ENCODE measurements at places on chromosomes 11 and 22.
A peak's percentile ranks its signal among the peaks of the same experiment; 100 is the strongest.

GRCh38 chr22:22818861-22819855 is 68.5 kb upstream of the IGLL5 start:
- DNase-seq: no peak

GRCh38 chr11:119592642-119593041 is 136.4 kb downstream of the NECTIN1 start:
- no peak for DNase-seq

- no peak for DNase-seq
Measured at GRCh38 chr11:31757260-31757835, 53.8 kb downstream of the PAX6 start.

DNA sequence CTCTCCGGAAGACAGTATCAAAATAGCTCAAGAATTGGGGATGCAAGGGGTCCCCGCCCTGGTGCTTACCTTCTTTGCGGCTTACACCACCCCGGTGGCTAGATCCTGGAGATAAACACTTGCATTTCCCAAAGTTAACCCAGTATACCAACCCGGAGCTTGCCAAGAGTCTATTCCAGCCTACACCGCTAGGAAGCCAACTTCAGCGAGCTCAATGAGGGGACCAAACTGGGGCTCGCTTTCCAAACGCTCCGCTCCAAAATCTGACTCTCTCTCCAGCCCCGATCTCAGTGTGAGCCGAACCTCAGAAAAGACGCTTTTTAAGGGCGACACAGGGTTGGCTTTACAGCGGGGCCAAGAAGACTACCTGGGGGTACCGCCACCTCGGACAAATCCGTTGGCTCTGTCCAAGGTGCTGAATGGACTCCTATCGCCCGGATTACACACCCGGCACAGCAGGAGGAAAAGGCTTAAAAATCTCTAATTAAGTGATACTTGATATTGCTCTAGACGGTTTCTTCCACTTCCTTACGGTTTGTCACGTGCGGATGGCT is 20.1 kb upstream of the BDNF start:
- DNase-seq: no peak

GRCh38 chr11:2076441-2076840 is 62.7 kb downstream of the IGF2 start:
- DNase-seq: no peak

DNA sequence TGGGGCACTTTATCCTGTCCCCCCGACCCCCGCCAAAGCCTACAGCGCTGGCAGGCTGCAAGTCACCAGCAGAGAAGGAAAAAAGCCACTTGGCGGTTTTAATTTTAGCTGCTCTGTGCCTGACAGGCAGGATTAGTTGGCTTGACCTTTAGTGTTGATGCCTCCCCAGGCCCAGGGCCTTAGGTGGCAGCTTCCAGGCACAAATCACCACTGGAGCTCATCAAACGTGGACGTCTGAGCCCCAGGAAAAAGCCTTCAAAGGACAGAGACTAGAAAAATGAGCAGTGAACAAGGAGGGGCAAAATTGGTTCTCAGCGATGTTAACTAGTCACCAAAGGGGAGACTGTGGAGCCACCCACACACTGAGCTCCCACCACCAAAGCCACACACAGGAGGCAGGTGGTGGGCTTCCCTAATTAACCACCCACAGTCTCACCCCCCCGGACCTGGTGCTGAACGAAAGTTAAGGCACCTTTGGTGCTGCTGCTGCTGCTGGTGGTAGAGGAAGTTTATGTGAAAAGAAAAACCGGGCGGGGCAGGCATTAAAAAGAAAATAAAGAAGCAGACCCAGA is 4.4 kb upstream of the PYGM start:
- no peak for DNase-seq

- peak; percentile 91 for DNase-seq
Measured at GRCh38 chr22:38177926-38178604, 3.6 kb downstream of the PLA2G6 start.

- no peak for DNase-seq
Measured at GRCh38 chr11:19992998-19993397, 167.3 kb downstream of the DBX1 start.

DNA sequence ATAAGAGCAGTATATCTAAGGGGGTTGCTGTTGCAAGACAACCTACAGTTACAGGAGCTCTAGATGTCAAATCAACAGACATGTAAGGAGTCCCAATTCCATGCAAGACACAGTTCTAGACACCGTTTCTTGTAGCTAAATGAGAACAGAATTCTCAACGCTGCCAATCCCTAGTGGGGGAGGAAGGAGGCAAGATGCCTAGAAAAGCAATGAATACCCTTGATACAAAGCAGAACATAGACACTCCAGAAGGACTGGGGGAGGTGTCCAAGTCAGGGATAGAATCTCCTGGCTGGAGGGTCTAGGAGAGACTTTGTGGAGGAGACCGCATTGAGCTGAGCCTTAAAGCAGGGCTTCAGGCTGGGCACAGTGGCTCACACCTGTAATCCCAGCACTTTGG is 280.2 kb downstream of the BUD13 start:
- DNase-seq: no peak

GRCh38 chr11:132410383-132410782 is 1040.0 kb downstream of the NTM start:
- no peak for DNase-seq
